ENCODE measurements at places on chromosomes 16 and 17.

- no peak for DNase-seq
Observed at GRCh38 chr17:28700830-28701492, 10.7 kb downstream of the PROCA1 start.

DNA sequence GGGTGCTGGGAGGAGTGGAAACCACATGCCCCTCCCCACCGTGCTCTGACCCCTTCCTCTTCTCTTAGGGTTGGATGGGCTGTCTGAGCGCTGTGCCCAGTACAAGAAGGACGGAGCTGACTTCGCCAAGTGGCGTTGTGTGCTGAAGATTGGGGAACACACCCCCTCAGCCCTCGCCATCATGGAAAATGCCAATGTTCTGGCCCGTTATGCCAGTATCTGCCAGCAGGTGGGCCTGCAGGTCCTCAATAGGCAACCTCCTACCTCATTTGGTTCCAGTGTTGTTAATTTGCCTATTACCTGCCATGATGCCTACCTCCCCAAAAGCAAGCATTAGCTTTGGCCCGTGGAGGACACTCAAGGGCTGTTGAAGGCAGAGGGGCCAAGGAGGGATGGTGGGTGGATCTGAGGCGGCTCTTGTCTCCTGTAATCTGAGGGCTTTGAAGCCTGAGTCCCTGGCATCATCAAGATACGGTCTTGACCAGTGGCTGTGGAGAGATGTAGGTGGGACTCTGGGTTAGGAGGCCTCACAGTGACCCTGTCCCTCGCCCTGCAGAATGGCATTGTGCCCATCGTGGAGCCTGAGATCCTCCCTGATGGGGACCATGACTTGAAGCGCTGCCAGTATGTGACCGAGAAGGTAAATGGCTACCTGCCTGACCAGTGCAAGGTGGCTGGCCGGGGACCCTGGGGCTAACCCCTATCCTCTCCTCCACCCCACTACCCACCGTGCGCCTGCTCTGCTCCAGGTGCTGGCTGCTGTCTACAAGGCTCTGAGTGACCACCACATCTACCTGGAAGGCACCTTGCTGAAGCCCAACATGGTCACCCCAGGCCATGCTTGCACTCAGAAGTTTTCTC, 3.4 kb downstream of the ALDOA start:
- no peak for DNase-seq

GRCh38 chr17:34533806-34534527, 45.4 kb upstream of the TMEM132E start:
- no peak for DNase-seq

GRCh38 chr17:73785958-73786743, 141.9 kb upstream of the SDK2 start:
- DNase-seq, result no peak

- peak; percentile 75 for DNase-seq
Observed at GRCh38 chr17:68771867-68772515, 170.8 kb upstream of the FAM20A start.

GRCh38 chr16:2370721-2371120, 30.2 kb upstream of the ABCA3 start:
- no peak for DNase-seq

- no peak for DNase-seq
Observed at GRCh38 chr17:46892192-46892703, 30.7 kb upstream of the GOSR2 start.

- no peak for DNase-seq
Observed at GRCh38 chr16:68446681-68447652, 1.3 kb downstream of the SMPD3 start.

GRCh38 chr17:59121901-59122480, 15.3 kb upstream of the TRIM37 start:
- no peak for DNase-seq

- DNase-seq, result peak; percentile 75
Observed at GRCh38 chr17:67260170-67260987, 15.4 kb upstream of the HELZ start.

- no peak for DNase-seq
Observed at GRCh38 chr17:15742921-15743320, 10.8 kb downstream of the TBC1D26 start.

DNA sequence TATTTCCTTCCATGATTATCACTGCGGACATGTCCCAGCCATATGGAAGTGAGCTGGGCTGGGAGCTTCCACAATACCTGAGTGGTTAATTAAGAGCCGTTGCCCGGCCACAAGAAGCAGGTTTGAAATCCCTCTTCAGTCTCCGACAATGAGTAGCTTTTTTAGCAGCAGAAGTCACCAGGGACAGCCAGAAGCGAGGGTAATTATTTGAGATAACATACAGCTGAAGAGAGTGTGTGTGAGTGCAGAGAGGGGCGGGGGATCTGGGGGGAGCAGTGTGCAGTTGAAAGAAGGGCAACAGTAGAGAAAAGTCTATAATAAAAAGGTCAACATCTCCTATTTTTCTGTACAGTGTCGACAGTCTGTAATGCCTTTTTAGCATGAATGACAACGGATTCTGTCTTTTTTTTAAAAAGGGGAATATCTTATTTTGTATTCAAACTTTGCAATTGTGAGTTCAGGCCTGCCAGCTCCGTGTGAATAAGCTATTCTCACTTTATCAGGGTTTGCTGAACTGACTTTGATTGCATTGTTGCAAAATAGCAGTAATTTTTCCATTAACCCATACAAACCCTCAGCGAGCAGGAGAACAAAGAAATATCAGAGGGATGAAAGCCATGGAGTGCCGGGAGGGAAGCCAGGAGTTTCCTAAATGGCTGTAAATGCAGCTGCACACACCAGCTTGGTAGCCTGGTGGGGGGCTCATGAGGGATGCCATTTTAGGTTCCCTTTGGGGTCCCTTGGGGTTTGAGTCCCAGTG, 220.3 kb upstream of the IRX3 start:
- no peak for DNase-seq

DNA sequence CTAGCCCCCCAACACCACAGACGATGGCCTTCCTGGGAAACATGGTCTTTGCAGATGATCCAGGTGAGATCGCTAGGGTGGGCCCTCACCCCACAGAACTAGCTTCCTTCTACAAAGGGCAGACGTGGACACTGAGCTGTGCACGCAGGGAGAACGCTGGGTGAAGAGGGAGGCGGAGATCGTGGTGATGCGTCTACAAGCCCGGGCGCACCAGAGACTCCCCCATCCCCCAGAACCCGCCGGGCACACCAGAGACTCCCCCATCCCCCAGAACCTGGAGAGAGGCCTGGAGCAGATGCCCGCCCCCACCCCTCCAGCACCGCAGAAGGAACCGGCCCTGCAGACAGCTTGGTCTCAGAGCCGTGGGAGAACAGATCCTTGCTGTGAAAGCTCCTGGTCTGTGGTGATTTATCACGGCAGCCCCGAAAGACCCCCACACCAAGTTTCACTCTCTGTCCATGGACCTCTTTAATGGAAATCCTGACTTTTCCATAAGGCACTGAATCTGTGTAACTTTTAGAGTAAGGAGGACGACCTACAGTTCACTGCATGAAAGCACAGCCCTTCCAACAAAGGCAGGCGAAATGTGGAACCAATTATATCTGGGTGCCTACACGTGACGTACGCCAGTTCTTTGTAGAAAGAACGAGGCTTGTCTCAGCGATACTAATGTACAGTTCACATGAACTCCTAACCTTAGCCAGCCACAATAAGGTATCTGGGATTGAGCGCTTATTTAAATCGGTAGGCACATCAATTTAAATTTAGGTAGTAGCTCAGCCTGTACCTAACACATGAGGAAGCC, 88.5 kb downstream of the ANKRD11 start:
- no peak for DNase-seq

GRCh38 chr16:48635199-48635718, 25.3 kb upstream of the N4BP1 start:
- DNase-seq, result no peak

- peak; percentile 10 for DNase-seq
Observed at GRCh38 chr17:43917348-43918025, 10.2 kb upstream of the MPP2 start.

DNA sequence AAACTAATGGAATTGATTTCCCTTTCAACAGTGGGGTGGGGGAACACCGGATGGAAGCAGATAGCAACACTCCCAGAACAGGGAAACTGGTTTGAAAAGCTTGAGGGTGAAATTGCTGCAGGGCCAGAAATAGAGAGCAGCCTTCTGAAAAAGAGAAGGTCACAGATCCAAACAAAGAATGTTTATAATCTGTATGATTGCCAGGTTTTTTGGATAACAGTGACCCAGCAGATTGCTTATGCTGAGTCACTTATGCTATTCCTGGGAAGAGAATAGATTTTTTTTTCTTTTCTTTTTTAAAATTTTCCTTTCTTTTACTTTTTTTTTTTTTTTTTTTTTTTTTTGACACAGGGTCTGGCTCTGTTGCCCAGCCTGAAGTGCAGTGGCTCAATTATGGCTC, 641.3 kb downstream of the KCNJ2 start:
- DNase-seq, result peak; percentile 70

GRCh38 chr17:35666967-35667532, 64.4 kb upstream of the RASL10B start:
- DNase-seq, result peak; percentile 42

DNA sequence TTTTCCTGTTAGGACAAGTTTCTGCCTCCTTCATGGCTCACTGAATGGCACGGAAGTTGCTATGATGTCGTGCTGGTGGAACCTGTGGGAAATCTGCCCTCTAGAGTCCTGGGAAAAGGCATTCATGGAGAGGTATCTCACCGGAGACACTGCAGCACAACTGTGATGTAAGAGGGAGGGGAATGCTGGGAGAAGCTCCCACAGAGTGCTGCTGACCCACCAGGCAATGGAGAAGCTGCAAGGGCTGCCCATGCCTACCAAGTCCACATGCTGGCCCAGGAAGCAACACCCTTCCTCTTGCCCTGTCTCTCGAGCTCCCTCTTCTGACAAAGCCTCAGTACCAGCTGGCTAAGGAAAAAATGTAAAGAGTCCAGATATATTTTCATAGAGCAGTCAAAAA, 45.2 kb upstream of the SLC5A11 start:
- peak; percentile 65 for DNase-seq

- no peak for DNase-seq
Observed at GRCh38 chr17:27306276-27306835, 12.4 kb downstream of the WSB1 start.

GRCh38 chr17:35915153-35915964, 15.2 kb downstream of the RDM1 start:
- no peak for DNase-seq

GRCh38 chr17:75645889-75646637, 12.8 kb downstream of the SMIM5 start:
- no peak for DNase-seq

DNA sequence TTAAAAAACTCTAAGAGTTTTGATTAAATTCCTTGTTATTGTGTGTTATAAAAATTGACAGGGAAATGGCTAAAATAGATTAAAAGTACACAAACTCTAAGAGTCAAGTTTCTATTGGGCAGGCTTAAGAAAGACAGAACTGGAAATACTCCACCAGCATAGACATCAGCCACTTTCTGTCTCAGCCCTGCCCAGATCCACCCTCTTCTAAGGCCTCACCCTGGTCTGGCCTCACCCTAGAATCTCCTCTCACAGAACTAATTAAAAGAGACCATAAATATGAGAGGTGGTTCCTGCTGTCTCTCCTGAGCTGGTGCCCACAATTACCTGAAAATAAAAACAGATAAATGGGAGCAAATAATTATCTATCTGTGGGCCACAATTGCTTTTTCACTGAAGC, 1951.0 kb downstream of the TP53TG3F start:
- no peak for DNase-seq

GRCh38 chr17:76716839-76717215, 6.1 kb upstream of the MXRA7 start:
- DNase-seq, result peak; percentile 93

GRCh38 chr17:40412880-40413279, 4.8 kb downstream of the TOP2A start:
- DNase-seq, result no peak

GRCh38 chr17:9230346-9230745, 209.0 kb downstream of the NTN1 start:
- DNase-seq, result peak; percentile 23

GRCh38 chr17:81035521-81036196, 708 bp downstream of the BAIAP2 start:
- no peak for DNase-seq

- DNase-seq, result peak; percentile 81
Observed at GRCh38 chr17:44221084-44221861, 1.8 kb upstream of the UBTF start.

GRCh38 chr16:81717662-81718189, 61.4 kb upstream of the PLCG2 start:
- no peak for DNase-seq

GRCh38 chr16:57720142-57720575, 15.4 kb upstream of the KATNB1 start:
- peak; percentile 50 for DNase-seq

DNA sequence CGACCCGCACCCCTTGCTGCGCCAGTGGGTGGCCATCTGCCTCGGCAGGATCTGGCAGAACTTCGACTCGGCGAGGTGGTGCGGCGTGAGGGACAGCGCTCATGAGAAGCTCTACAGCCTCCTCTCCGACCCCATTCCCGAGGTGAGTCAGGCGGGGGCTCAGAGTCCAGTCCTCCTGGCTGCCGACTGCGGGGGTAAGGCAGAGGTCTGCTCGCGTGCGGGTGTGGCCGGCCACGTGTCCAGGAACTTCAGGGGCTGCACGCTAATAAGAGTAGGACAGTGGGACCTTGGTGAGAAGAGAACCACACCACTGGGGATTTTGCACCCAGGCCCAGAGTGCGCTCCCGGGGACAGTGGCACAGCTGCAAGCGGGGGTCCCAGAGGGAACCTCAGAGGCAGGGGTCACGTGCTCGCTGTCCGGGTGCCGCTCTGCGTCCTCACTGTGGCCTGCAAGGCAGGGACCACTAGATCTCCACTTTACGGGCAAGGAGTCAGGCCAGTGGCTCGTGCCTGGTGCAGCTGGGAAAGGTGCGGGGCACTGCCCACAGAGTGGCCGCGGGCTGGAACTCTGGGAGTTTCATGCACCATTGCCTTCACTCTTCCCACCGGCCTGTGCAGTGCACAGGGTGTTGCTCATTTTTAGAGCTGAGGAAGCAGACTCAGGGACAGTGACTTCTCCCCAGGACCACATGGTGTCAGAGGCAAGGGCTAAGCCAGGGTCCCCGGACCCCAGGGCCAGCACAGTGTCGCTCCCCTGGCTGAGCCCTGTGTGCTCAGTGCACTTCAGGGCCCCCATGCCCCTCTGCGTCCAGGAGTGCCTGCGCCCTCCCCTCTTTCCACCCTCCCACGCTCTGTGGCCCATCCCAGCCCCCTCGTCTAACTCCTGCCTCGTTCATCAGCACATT, 107.6 kb upstream of the CHMP6 start:
- DNase-seq, result no peak

Data from IMR-90 (cell line).